ENCODE measurements at places on chromosomes 1 and 21.

DNA sequence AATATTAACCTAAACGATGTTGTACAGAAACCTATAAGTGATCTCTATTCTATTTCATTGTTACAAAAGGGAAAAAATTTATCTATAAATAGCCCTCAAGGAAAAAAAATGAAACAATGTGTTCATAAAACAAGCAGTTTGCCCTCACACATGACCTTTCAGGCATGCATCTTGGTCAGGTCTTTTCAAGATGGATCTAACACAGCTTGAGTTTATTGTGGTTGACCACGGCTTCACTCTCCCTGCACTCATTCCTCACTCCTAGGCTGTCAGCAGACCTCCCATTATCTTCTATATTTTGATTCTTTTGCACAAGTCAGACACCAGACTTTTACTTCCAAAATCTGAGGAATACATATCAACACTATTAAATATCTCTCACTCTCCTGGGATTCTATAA is 544.3 kb downstream of the KCNT2 start:
- DNase-seq = no peak

DNA sequence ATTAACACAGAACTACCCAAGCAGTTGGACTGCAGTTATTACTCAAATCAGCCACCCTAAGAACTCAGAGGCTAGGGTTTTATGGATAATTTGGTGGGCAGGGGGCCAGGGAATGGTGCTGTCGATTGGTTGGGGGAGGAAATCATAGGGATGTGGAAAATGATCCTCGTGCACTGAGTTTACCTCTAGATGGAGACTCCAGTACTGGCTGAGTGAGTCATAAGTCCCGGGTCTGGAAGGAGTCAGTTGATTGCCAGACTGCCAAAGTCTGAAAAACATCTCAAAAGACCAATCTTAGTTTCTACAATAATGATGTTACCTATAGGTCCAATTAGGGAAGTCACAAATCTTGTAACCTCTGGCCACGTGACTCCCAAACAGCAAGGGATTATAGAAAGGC is 257.5 kb upstream of the PRMT6 start:
- no peak for DNase-seq

- DNase-seq = no peak
Measured at GRCh38 chr21:38811257-38811656, 5.5 kb downstream of the ETS2 start.

DNA sequence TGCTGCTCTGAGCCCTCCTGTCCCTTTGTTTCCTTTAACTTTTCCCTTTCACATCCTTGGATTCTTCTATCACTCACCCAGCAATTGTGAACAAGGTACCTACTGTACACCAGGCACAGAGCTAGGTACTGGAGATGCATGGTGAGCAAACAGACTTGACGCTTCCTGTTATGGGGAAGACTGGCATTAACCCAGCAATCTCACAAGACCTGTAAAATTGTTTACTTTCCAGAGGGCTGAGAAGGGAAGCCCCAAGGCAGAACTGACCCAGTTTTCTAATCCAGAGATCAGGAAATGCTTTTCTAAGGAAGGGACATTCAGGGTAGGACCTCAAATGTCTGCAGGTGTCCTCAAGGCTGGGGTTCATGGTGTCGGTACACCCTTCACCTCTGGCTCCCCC is 171.6 kb upstream of the KAZN start:
- no peak for DNase-seq

GRCh38 chr21:30348506-30348905 is at the start of gene KRTAP23-1:
Gene KRTAP23-1 (minus strand): TSS chr21:30348606. CDS start chr21:30348606, 0 bp downstream.
- no peak for DNase-seq

- peak; percentile 9 for DNase-seq
Measured at GRCh38 chr1:114718661-114719423, 2.3 kb upstream of the NRAS start.

DNA sequence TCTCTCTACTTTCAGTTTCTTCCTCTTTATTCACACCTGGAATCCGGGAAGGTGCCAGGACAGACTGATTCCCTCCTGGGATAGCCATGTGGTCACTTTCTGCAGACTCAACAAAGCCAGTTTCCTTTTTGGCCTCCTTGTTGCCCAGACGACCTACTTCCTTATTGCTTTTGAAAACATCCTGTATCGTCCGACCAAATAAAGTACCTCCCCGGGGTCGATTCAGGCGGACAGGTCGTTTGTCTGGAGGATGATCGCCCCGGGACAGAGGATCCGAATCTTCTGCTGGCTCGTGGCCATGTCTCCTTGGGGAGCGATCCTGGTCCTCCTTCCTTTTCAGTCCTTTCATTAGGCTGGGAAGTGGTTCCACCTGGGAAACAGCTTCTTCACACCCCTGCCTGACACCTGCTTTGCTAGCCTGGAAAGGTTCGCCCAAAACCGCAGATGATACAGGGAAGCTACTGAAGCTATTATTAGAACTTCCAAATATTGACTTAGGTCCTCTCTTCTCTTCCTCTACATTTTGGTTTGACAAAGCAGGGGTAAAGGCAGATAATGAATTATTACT is 1.2 kb downstream of the MCM3AP start:
- DNase-seq = no peak

- no peak for DNase-seq
Measured at GRCh38 chr1:168467452-168467851, 76.3 kb downstream of the XCL2 start.

- DNase-seq = no peak
Measured at GRCh38 chr1:31505911-31506497, 70.3 kb upstream of the TINAGL1 start.

DNA sequence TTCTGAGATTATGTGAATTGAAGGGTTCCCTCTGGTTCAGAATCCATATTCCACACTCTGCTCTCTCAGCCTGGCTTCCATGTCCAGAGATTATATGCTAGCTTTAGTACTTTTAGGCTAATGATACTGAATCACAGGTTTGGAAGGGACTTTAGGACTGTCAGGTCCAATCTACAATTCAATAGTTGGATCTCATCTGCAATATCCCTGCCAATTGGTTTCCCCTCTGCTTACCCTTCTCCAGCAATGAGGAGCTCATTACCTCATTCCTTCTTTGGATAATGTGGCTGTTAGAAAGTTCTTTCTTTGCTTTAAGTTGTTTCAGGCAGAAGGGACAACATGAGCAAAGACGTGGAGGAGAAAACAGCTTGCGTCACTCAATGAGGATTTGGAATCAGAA is 245.3 kb downstream of the PLPP3 start:
- DNase-seq = no peak

- no peak for DNase-seq
Measured at GRCh38 chr1:60126723-60127122, 53.2 kb upstream of the C1orf87 start.

DNA sequence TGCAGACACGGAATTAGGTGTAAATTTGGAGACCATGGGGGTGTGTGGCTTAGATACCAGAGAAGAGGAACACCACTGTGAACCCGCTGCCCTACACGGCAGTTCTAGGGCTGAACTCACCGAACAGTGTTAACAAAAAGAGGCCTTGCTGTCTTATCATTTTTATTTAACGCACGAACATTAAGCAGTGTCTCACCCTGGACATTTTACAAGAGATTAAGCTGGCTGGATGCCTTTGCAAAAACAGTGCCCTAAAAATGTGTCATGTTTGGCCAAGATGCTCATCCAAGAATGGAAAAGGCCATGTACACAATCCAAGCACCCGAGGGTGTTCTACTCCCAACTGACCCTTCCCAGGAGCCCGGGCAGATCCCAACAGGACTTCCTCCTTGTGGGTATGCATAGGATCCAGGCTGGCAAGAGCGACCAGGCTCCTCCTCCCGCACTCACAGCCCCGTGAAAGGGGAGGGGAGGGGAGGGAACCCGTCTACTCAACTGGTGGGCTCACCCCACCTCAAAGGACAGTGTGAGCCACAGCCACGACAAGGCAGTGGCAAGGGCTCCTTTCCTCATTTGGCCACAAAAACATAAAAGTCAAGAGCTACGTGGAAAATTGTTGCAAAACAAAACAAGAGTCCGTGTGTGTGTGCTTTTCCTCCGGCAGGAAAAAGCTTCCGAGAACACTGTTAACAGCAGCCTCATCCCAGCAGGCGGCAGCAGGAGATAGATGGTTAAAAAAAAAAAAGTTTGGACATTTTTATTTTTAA is 20.3 kb downstream of the C2CD2 start:
- DNase-seq = no peak

Data from stimulated activated CD4-positive, alpha-beta T cell treated with anti-CD3 and anti-CD28 coated beads, Interleukin-4, amount 100 ng/mL, for 1 hour (primary cell).